ENCODE measurements at places on chromosomes 6 and 20.
A peak's percentile ranks its signal among the peaks of the same experiment; 100 is the strongest.

- DNase-seq: no peak
These were observed 473.8 kb upstream of the HSF2 start for GRCh38 chr6:121925534-121926255.

DNA sequence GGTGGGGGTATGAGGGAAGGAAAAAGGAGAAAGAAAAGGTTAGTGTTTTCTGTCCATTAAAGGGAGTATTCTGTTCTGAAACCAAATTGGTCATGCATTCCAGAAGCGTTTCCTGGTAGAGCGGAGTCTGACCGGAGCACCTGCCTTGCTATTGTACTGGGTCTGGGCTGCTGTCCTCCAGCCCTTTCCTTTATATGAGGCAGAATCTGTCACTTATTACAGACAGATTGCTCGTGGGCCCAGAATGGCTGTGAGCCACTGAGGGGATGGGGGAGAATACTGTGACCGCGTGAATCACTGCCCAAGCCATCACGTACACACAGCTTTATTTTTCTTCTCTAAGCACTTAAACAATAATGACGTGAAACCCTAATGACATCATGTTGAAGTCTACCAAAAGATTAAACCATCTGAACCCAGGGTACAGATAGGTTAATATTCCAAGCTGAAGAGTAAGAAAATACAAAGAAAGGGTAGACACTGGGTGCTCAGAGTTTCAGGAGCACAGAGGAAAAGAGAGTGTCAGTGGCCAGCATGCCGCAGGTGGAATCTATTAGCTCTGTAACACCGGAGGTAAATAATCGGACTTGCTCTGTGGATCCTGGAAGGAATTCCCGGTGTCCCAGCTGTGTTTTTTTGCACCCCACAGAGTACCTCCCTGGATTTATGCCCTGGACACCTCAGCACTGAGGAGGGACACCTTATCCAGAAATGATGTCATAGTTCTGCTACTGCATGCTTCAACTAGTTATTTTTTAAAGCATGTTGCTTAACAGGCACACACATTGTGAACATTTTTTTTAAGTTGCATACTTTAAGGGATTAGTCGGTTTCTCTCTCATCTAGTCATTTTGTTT is 573.3 kb downstream of the PKHD1 start:
- DNase-seq: no peak

GRCh38 chr6:17957498-17957897 is 29.9 kb downstream of the KIF13A start:
- no peak for DNase-seq

DNA sequence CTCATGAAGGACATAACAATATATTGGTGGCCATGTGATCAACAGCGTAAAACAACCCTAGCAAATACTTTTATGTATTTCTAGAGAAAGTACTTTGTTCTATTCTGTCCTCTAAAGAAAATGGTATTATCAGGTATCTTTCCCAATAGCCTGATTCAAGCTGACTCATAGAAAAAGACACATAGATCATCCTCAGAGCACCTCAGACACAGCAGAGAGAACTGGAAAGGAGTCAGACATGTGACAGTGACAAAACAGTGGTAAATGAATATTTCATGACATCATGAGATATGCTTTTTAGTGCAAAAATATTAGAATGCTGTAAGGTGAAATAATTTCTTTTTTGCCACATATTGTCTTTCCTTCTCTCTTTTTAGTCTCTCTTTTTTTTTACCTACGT is 1355.0 kb upstream of the MAP3K7 start:
- no peak for DNase-seq

GRCh38 chr6:153309651-153310050 is 178.6 kb upstream of the RGS17 start:
- DNase-seq: no peak

- no peak for DNase-seq
These were observed 17.7 kb downstream of the MAS1 start for GRCh38 chr6:159908535-159908934.

GRCh38 chr6:128149796-128150195 is 248.9 kb upstream of the THEMIS start:
- no peak for DNase-seq

- DNase-seq: no peak
These were observed 90.5 kb downstream of the SOD2 start for GRCh38 chr6:159602431-159603041.

- no peak for DNase-seq
These were observed 139.1 kb upstream of the POU3F2 start for GRCh38 chr6:98695091-98695801.

DNA sequence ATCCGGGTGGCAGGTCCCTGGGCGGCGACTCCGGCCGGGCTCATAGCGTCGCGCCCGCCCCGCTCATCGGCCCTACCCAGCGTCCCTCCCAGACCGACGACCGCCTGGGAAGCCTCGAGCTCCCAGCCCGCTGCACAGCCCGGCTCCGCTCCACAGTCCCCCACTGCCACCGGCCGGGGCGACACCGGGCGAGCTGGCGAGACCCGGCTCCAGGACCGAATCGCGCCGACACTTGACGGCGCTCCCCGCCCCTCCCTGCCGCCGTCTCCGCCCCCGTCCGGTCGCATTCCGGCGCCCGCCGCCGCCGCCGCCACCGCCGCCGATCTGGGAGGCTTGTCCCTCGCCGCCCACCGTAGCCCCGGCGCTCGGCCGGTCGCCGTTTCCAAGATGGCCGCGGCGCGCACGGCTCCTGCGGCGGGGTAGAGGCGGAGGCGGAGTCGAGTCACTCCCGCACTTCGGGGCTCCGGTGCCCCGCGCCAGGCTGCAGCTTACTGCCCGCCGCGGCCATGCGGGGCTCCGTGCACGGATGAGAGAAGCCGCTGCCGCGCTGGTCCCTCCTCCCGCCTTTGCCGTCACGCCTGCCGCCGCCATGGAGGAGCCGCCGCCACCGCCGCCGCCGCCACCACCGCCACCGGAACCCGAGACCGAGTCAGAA is at the start of gene MAP3K4:
MAP3K4 (plus strand) TSS at position 364 of the 655 bp plus-strand sequence; CDS start at position 527, 163 bp downstream.
- peak; percentile 68 for DNase-seq

DNA sequence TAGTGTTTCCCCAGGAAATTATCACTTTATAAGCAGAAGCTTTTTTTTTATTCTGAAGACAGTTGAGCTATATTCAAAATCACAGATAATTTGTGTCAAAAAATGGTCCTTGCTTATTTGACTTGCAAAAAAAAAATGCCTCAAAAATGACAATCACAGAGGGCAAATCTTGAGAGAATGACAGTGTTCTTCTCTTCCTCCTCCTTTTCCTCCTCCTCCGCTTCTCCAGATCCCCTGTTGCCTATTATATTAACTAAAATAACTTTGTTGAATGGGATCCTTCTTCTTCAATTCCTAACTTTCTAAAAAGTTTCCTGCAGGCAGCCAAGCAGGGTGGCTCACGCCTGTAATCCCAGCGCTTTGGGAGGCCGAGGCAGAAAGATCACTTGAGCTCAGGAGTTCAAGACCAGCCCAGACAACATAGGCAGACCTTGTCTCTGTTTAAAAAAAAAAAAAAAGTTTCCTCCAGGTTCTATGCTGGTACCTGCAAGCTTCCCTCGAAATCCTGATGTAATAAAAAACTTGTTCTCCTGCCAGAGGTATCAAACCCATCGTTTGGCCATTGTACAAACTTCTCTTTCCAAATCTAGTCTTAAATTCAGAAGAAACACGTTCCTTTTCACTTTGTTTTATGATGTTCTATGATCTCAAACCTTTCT is 128.6 kb downstream of the IPCEF1 start:
- DNase-seq: no peak

Data from stimulated activated CD4-positive, alpha-beta T cell treated with anti-CD3 and anti-CD28 coated beads, Interleukin-1b, Interleukin-23, amount 100 ng/mL, for 1 hour (primary cell).